Activated T-cell treated with anti-CD3 and anti-CD28 coated beads for 24 hours (primary cell): ENCODE measurements at places on chromosomes 13 and 19.
A peak's percentile ranks its signal among the peaks of the same experiment; 100 is the strongest.

DNA sequence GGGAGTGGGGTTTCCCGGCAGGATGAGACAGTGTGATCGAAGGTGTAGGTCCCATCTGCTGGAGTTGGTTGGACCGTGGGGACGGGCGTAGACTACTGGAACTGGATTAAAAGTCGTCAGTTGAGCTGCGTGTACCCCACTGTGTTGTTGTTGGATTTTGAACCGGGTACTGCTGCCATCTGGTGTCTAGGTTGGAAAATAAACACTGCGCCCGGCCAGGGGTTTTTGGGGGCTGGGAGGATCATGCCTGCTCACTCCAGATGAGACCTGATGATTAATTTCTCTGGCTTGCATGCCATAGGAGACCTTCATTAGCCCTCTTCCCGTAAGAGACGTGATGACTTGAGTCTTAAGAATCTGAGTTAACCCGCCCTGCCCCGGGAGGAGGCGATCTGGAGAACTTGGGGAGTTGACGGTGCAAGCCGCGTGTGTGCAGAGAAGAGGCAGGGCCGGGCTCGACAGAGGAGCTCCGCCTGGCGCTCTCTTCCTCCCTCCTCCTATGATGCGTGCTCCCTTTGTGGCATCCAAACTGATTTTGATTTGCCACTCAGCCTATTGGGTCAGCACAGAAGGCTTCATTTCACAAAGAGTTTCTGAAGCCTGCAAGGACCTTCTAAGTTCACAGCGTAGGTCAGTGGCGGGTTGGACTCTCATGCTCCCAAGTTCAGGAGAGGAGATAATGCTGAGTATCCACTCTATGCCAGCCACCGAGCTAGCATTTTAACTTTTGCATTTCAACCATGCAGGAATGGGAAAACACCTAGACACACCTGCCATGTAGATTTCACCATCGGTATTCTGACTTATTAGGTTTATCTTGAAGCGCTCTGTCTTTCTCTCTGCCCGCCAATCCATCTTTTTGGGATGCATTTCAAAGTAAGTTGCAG, 2.7 kb downstream of the UHRF1 start:
- DNase-seq = peak; percentile 77

DNA sequence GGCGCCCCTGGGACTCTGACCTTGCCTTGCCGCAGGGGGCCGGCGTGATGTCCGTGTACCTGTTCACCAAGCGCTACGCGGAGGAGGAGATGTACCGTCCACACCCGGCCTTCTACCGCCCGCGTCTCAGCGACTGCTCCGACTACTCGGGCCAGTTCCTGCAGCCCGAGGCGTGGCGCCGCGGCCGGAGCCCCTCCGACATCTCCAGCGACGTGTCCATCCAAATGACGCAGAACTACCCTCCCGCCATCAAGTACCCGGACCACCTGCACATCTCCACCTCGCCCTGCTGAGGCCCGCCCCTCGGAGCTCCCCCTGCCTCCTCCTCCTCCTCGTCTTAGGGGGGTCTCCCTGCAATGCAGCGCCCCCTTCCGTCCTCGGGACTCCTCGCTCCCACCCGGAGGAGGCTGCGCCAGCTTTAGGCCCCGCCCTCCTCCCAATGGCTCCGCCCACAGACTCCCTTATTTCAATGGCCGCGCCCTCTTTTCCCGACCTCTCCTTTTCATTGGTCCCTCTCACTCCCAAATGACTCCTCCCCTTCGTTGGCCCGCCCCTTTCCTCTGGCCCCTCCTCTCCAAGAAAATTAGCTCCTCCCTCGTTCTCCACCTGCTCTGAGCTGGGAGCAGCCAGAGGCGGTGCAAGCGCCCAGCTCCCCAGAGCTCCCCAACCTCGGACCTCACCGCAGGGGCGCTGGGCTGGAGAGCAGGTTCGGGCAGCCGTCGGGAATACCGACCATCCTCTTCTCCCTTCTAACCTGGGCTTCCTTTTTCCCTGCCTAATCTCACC, 20.5 kb upstream of the CACNG8 start:
- peak; percentile 2 for DNase-seq

DNA sequence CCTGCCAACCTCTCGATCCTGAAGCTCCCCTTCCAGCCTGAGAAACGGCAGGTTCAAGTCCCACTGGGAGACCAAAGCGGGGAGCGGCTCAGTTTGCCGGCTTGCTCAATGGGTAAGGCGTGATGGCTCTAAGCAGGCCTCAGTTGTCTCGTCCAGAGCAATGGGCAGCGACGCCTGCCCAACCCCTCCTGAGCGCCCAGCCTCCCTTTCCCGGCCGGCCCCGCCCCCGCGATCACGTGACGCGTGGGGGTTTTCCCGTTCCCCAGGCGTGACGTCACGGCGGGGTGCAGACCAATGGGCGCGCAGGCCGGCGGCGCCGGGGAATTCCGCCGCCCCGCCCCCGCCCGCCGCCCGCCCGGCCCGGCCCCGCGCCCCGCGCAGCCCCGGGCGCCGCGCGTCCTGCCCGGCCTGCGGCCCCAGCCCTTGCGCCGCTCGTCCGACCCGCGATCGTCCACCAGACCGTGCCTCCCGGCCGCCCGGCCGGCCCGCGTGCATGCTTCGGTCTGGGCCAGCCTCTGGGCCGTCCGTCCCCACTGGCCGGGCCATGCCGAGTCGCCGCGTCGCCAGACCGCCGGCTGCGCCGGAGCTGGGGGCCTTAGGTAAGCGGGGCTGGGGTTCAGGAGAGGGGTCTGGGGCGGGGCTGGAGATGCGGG, at the start of gene RELB:
Gene RELB (plus strand): TSS at position 378 of the 653 bp plus-strand sequence. CDS start 116 bp downstream, at position 494.
- peak; percentile 94 for DNase-seq

GRCh38 chr13:46909042-46909441, 12.2 kb upstream of the HTR2A start:
- no peak for DNase-seq

GRCh38 chr19:29445246-29445645, 80.5 kb upstream of the VSTM2B start:
- DNase-seq = no peak

- DNase-seq = peak; percentile 17
These were observed 934 bp downstream of the N4BP2L2 start for GRCh38 chr13:32537580-32538142.

- no peak for DNase-seq
These were observed 793.7 kb upstream of the PRR20A start for GRCh38 chr13:56347014-56347413.

GRCh38 chr19:50050406-50051227, 24.8 kb downstream of the ZNF473 start:
- DNase-seq = peak; percentile 72

DNA sequence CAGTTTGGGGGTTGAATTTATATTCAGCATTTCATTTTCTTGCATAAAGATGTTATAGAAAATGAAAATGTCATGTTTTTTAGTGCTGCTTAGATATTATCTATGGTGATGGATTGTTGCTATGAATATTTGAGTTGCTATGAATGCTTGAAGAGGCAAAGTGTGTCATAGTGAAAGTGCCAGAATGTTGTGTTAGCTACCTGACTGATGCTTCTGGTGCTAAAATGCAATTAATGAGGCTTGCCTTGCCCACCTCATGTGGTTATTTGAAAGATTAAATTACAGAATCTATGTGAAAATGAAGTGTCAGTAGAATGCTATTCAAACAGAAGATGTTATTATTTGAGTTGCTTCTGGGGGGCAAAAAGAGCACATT, 62.7 kb upstream of the MYCBP2 start:
- no peak for DNase-seq

DNA sequence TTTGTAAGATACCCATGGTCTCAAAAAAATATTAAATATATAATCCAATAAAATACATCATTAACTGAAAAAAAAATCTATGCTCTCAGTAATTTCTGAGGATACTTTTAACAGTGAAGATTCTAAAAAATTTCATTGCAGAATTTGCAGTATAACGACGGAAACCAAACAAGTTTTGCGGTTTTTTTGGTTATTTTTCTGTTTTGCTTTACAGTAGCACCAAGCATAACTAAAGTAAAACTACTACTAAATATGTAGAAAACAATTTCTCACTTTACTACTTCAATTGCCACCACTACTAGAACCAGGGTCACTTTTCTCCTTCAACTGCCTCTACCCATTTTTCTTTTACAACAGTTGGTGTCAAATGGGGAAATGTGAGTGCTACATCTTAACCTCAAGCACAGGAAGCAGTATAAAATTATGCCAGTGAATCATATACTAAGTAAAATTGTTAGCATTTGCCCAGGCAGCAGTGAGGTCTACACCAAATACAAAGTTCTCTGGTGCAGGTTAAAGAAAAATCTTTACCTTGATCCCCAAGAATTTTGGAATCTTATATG, 24.1 kb downstream of the MICU2 start:
- no peak for DNase-seq
